Vagina (tissue), 2 donors: ENCODE measurements at places on chromosomes 3 and 15.

DNA sequence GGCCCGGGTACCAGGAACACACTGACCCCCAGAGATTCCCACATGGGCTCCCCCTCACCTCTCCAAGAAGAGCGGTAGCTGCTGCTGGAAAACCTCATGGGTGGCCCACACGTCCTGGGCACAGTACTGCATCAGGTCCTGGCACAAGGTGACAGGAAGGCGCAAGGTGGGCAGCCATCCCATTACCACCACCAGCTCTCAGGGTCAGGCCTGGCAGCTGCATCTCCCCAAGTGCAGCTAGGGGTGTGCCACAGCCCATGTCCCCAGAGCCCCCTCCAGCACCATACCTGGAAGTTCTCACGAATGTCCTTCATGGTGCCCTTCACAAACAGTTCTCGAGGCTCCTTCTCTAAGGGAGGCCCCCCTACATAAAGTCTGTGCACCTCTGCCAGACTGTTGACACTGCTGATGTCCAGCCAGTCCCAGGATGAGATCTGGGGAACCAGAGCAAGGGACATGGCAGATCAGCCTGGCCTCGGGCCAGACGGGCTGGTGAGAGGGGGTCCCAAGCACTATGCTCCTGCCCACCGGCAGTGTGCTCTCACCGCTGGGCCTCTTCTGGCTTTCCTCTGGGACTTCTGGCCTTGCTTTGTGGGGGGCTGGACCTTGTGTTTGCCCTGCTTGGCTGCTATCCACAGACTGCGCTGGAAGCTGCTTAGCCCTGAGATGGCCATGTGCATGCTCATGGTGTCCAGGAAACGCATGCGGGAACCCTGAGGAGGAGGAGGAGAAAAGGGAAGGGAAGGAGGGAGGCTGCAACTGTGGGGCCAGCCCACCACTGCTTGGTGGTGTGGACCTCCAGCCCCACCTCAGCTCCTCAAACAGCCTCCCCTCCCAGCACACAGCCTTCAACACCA is 6.0 kb downstream of the POLG start:
- DNase-seq = no peak

DNA sequence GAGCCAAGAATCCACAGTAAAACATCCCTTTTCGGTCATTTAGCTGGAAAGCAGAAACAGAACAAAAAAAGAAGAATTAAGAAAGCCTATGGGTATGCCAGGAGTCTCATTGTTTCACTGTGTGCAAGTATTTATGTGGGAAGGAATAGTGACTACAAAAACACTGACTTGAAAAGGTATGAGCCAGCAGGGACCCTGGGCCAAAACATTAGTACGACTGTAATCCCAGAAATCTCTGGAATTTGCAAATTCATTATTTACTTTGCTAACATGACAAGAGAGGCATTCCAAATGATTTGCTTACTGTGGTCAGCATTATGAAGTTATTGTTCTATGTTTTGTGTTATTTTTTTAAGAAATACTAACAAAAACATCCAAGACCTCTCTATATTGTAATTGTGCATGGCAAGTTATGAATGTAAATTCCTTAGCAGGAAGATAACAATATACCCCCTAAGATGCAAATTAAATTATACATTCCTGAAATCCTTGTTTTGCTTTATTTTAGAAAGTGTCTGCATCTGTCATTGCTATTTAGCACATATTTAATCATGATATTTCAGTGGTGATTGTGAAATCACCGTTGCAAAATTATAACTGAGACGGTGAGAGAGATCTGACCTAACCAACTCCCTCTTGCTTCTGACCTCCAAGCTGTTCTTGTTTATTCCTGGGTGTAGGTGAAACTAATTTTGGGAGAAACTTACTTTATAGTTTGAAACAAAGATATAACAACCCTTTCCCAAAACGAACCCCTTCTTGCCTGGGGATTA is 299.2 kb downstream of the ZPLD1 start:
- DNase-seq = no peak

DNA sequence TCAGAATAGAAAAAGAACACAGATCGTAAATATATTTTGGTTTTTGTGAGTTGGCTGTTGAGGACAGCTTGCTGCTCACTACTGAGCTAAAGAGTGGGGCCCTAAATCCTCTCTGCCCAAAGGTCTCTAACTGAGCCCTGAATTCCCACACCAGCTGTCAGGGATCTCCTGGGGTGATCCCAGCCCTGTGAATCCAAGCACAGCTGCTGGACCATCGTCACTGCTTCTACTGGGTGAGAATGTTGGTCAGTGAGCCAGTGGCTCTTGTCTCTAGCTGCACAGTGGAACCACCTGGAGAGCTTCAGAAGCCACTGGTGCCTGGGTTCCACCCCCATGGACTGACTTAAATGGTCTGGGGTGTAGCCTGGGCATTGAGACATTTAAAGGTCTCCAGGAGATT is 90.5 kb upstream of the IL12A start:
- no peak for DNase-seq

GRCh38 chr15:60899322-60899966 is 329.7 kb downstream of the RORA start:
- DNase-seq = no peak

DNA sequence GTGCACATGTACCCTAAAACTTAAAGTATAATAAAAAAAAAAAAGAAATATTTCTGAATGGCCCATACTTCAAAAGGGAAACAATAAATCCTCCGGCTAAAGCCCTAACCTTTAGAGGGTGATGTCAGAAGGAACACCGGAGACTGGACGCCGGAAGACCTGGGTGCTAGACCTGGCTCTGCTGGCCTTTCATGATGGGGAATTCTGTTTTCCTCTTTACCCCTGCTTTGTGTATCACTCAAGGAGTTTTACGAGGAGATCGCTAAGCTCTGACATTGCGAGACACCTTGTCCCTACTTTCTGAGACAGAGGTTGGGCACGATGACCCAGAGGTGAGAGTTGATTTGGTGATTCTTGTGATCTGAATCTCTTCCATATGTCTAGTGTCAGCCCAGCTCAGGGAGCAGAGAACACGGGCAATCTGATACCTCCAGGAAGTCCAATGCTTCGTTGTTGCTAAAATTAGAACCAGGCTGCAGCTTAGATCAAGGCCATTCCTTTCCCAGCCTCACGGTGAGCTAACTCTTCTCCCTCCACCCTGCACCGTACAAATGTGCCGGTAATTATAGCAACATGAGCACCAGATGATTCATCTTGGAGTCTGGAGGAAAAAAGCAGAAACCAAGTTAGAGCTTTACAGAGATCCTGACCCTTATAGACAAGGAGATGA is 42.0 kb upstream of the CFAP161 start:
- no peak for DNase-seq

- no peak for DNase-seq
Measured at GRCh38 chr3:108053483-108053882, 37.3 kb downstream of the CD47 start.

GRCh38 chr3:128240232-128240631 is 87.0 kb downstream of the EEFSEC start:
- no peak for DNase-seq
